ENCODE measurements at places on chromosomes 4 and X.

DNA sequence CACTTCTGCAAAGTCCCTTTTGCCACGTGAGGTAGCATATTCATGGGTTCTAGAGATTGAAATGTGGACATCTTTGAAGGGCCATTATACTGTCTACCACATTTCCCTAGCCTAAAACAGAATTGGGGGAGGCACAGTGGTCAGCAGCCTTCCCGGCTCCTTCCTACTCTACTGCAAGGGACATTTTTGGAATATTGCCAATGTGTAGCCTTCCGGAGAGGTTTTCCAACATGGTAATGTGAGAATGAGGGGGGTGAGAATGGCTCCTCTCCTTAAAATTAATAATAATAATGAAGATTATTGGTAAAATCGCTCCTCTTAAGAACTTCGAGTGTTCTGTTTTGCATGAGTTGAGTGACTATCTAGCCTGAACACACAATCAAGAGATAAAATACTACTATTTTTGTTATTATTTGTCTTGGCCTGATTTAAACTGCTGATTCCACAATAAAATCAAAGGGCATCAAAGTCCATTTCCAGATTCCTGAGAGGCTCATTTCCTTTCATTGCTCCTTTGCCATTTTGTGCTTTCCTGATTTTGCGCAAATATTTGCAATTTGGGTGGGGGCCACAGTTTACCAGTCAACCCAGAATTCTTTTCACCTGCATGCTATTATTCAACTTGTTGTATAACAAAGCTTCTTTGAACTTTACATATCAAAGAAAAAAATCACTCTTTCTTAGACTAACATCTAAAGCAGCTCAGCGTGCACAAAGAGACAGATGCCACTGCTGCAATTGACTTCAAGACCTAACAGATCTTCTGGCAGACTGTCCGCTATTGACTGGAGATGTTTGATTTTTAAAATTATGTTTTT lies 27.0 kb upstream of the TSPAN5 start:
- DNase-seq: no peak

- DNase-seq: no peak
Measured at GRCh38 chrX:120677004-120677652, 47.3 kb upstream of the C1GALT1C1 start.

- DNase-seq: no peak
Measured at GRCh38 chr4:101331017-101331416, 16.3 kb downstream of the PPP3CA start.

- no peak for DNase-seq
Measured at GRCh38 chrX:117628381-117628780, 488.2 kb downstream of the KLHL13 start.

DNA sequence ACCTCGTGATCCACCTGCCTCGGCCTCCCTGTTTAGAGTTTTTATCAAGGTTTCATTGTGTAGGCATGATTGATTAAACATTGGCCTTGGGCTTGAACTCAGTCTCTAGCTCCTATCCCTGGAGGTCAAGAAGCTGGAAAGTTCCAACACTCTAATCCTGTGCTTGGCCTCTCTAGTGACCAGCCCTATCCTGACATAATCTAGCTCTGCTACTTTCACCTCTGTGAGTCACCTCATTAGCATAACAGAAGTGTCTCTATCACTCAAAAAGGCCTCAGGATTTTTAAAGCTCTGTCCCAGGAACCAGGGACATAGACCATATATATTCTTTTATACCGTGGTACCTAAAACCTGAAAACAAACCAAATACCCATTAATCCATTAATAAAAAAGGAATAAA lies 377.5 kb downstream of the CENPC start:
- DNase-seq: no peak

- DNase-seq: no peak
Measured at GRCh38 chr4:61507091-61507490, 307.0 kb downstream of the ADGRL3 start.

DNA sequence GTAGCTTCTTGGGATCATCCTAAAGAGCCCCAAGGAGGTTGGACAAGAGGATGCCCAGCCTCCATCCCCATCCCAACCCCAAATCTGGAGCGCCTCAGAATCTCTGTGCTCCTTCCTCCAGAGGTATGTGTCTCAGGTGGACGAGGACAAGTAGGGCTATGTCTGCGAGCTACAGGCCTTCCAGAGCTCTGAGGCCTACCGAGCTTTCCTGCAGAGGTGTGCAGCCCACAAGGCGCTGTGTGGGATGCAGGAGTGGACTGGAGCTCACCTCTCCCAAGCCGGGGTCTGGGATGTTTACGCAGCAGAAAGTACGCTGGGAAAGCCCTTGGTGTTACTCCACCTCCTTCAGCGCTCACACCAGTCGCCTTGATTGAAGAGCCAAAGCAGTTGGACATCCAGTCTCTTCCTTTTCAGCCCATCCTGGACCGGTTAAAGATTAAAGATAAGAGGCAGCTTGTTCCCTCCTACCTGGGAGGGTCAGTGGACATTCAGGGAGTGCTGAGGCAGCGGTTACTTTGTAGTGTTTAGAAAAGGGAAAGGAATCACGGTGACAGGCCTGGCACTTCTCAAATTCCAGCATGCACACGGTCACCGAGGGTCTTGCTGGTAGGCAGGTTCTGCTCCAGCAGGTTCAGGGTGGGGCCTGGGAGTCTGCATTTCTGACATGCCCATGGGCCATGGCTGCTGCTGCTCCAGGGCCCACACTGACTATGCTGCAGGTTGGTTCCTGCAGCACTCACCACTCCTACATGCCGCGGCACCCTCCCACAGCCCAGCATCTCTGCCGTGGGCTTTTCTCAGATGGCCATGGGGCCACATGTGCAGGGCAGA lies 29.5 kb upstream of the JAKMIP1 start:
- no peak for DNase-seq

DNA sequence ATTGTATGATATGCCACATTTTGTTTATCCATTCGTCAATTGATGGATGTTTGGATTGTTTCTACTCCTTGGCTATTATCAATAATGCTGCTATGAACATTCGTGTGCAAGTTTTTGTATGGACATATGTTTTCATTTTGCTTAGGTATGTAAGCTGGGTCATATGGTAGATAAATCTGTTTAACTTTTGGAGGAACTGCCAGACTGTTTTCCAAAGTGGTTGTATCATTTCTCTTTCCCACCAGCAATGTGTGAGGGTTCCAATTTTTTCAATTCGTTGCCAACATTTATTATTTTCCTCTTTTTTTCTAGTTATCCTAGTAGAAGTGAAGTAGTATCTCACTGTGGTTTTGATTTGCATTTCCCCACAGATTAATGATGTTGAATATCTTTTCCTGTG lies 71.8 kb downstream of the DIAPH2 start:
- DNase-seq: no peak

DNA sequence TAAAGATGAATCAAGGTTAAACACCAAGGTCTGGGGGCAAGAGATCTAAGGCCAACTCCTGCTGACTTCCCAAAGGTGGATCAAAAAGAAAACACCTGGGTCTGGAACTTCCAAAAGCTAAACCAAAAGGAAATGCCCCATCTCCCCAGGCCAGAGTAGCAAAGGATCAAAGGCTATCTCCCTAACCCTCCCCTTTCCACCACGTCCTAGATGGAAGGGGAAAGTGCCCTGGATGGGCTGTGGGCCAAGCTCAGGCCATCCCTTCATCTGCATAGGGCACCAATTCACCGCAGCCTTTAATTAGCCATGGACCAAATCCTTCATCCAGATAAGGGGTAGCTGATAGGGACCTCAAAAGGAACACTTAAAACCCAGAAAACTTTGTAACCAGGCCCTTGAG lies 100.2 kb downstream of the WDFY3 start:
- no peak for DNase-seq

DNA sequence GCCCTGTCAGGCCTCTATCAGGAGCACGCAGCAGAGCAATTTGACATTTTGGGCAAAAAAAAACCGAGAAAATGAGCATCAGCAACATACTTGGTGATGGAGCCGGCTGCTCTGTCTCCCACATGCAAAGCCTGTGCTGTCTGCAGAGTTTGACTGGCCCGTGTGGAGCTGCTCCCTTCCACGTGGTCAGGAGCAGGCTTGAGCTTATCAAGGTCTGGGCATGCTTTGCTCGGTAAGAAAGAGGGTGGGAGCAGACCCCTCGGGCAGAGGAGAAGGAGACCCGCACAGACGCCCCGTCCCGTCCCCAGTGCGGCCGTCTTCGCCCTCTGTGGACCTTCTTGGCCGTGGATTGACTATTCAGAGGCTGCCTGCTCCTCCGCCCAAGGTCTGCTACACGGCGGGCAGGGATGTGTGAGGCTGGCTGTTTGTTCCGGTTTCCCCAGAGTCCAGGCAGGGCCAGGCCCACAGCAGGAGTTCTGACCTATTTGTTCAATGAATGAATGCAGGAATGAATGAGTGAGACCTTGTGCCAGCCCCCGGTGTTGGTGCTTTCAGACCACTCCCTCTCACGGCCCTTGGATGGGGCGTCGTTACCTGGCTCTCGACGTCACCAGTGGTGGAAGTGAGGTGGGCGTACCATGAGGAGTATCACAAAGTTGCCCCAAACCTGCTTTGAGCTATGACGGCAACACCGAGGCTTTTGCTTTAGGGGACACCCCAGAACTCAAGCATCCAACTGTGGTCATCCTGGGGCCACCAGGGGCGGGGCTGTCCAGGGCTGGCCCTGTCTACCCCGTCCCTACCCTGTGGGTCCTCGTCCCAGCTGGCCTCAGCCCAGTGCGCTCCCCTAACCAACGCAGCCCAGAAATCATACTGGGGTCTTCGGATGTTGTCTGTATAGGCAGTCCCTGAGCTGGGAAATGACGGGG lies 54.7 kb upstream of the ADRA2C start:
- no peak for DNase-seq

GRCh38 chr4:11720292-11720691 lies 291.6 kb upstream of the HS3ST1 start:
- DNase-seq: no peak

- no peak for DNase-seq
Measured at GRCh38 chrX:12614266-12614665, 176.9 kb upstream of the PRPS2 start.

- no peak for DNase-seq
Measured at GRCh38 chr4:34893382-34893781, 1350.9 kb downstream of the ARAP2 start.

GRCh38 chr4:87150498-87151261 lies 69.7 kb downstream of the KLHL8 start:
- DNase-seq: peak; percentile 34

DNA sequence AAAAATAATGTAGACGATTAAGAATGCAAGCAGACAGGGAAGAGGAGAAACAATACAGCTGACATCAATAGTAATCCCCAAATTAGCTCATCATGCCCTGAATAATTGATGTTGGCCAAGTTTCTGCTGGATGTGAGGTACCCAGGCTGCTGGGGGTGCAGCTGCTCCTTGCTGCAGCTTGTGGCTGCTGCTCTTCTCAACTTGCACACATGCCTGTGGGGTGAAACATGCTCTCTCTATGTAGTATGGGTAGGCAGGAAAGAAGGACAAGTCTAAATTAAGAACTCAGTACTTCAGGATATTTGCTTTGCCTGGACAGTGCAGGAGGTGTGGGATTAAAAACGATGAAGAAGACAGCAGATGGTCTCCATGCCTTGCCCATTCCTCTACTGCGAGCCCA lies 16.7 kb downstream of the EDA2R start:
- DNase-seq: no peak

DNA sequence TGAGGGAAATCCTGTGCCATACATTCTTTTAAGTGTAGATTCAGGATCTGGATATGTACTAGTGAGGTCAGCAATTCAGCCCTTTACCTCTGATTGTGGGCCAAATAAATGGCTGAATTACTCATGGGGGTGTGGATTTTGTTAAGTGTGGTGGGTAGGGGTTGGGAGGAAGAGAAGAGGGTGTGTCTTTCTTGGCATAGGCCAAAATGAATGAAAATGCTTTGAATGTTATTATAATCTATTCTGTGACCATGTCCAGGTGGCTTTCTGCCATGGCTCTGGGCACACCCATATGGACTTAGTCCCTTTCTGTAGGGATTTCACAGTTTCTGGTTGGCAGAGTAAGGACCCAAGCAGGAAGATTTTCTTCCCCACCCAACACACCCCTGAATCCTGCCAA lies 244.3 kb downstream of the CBR4 start:
- no peak for DNase-seq

- DNase-seq: no peak
Measured at GRCh38 chr4:141339966-141340365, 119.3 kb downstream of the ZNF330 start.

GRCh38 chrX:77014377-77015372 lies 432.5 kb upstream of the FGF16 start:
- peak; percentile 12 for DNase-seq

DNA sequence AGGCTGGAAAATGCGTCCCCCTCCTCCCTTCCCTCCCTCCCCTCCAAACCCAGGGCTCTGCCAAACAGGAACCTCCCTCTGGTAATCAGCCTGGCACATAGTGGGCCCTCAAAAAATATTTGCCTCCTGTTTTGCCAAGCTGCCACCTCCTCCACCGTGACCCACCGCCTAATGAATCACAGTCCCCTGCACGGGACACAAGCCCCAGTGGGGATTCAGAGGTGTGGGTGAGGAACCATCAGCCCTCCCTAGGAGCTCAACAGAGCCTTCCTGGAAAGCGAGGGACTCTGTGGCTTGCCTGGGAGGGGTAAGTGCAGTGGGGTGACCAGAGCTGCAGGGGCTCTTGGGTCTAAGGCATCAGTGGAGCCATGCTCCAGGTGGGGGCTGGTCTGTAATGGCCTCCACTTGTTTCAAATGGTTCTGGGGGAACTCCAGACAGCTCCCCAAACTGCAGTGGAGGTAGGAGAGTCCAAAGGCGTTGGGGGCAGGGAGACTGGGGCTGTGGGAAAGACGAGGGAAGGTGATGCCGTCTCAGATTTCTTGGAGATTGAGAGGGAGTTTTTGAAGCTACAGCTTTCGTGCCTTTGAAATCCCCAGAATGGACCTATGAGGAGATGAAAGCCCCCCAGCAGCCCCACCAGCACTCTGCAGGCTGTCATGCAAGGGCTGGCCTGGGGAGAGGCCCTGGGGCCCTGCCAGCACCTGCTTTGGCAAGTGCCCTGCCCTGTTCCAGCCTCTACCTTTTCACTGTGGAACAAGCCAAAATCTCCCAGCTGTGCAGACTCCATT lies 1.0 kb upstream of the PPP2R2C start:
- DNase-seq: no peak

- DNase-seq: no peak
Measured at GRCh38 chr4:152029631-152030030, 268.8 kb upstream of the GATB start.

GRCh38 chr4:115433491-115433890 lies 320.1 kb upstream of the NDST4 start:
- no peak for DNase-seq

GRCh38 chr4:37138789-37139188 lies 105.8 kb upstream of the NWD2 start:
- no peak for DNase-seq

GRCh38 chr4:38669208-38669607 lies 5.2 kb downstream of the KLF3 start:
- DNase-seq: no peak

GRCh38 chrX:47168495-47169073 lies 23.6 kb downstream of the RBM10 start:
- no peak for DNase-seq

- no peak for DNase-seq
Measured at GRCh38 chrX:152647978-152648377, 10.3 kb downstream of the GABRQ start.

DNA sequence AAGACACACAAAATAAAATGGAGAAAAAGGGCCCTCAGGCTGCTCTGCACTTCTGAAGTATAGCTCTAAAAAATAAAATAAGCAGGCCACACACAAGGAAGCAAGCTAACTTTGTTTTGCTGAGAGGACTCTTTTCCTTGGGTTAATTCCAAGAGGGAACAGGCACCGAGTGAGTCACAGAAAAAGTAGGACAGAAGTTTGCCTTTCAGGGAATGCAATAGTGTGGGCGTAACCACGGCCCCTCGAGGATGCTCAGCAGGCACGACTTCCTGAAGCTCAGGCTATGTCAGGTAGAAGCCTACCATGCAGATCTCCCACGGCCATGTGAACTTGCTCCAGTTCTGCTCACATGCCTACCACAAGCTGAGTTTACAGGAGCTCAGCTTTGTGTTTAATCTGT lies 22.1 kb downstream of the PPP1R2C start:
- peak; percentile 15 for DNase-seq
